ENCODE measurements at places on chromosomes 13 and 19.

GRCh38 chr19:10431254-10431942 lies 11.1 kb downstream of the PDE4A start:
- DNase-seq, result no peak

- no peak for DNase-seq
Observed at GRCh38 chr19:45280471-45280961, 29.4 kb downstream of the MARK4 start.

DNA sequence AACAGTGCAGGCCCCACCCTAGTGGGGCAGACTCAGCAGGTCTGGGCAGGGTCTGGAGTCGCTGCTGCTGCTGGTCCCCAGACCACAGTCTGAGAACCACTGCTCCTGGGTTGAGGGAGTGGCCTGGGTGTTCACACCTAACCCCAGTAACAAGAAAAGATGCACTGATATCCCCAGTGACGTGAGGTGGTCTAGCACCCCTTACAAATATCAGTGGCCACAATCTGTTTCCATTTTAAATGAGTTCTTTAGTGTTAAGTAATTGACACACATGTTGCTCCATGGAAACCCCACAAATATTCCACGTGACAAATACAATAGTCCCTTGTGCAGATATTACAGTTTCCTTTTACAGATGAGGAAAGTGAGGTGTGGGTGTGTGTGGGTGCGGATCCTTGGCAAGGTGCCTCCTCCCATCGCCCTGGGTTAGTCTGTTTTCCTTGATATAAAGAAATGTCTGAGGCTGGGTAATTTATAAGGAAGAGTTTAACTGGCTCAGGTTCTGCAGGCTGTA lies 96.3 kb upstream of the GPR183 start:
- no peak for DNase-seq

GRCh38 chr13:107681600-107681999 lies 533.7 kb downstream of the LIG4 start:
- DNase-seq, result no peak

- no peak for DNase-seq
Observed at GRCh38 chr19:6421075-6422014, 3.3 kb downstream of the KHSRP start.

- no peak for DNase-seq
Observed at GRCh38 chr13:46914341-46914740, 17.5 kb upstream of the HTR2A start.

- DNase-seq, result no peak
Observed at GRCh38 chr13:59012731-59013130, 1151.0 kb downstream of the DIAPH3 start.

DNA sequence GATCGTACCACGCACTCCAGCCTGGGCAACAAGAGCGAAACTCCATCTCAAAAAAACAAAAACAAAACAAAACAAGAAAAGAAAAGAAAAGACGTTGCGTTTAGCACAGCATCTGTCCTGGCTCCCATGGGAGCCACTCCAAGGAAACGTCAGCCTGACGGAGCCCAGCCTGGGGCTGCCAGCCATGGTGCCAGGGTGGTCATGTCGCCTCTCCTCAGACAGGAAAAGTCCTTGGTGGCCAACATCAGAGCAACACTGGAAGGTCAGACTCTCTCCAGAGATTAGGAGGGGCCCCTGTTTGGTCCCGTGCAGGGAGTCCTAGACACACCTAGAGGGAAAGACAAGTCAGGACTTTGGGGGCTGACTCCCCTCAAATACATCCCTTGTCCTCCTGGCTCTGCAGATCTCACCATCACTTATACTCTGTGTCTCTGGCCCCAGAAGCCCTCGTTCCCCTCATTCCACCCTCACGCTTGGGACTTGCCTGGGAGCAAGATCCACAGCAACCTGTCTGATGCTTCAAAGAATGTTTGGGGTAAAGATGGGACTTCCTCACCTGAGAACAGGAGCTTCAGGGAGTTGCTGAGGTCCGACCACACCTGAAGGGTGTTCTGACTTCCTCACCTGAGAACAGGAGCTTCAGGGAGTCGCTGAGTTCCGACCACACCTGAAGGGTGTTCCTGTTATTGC lies 9.3 kb downstream of the LILRA4 start:
- no peak for DNase-seq

DNA sequence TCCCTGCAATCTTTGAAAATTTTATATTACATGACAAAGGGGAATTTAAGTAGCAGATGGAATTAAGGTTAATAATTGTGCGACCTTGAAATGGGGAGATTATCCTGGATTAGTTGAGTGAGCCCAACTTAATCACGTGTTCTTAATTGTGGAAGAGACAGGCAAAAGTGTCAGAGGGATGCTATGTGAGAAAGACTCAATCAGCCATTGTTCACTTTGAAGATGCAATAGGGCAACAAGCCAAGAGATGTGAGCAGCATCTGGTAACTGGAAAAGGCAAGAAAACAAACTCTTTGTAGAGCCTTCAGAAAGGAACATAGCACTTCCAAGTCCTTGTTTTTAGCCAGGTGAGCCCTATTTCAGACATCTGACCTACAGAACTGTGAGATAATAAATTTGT lies 247.7 kb downstream of the SLITRK1 start:
- no peak for DNase-seq

DNA sequence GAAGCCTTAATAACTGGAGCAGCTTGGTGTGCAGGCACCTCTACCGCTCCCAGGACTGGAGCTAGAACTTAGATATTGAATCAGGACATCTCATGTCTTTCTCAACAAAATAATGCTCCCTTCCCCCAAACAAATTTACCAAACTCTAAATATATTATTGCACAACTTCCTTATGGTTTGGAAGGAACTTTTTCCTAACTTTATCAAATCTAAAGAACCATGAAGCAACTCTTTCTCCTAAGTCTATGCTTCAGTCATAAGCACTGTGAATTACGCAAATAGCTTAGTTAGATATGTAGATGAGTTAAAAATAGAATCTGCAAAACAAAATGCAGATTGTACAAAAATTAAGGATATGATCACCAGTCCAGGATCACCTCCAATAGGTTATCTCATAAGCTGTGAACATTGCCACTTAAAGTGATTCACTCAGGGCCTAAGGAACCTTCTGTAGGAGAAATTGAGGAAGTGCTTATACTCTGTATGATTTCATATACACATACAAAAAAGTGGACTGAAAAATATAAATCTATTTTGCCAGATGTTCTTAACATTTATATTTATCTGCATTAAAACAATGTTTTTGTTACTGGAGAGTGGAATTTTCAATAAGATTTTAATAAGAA lies 20.4 kb upstream of the MAB21L1 start:
- DNase-seq, result no peak

GRCh38 chr19:35041548-35042055 lies at the start of gene HPN:
Gene HPN (plus strand): TSS chr19:35041721. CDS start chr19:35042507, 786 bp downstream.
- no peak for DNase-seq

DNA sequence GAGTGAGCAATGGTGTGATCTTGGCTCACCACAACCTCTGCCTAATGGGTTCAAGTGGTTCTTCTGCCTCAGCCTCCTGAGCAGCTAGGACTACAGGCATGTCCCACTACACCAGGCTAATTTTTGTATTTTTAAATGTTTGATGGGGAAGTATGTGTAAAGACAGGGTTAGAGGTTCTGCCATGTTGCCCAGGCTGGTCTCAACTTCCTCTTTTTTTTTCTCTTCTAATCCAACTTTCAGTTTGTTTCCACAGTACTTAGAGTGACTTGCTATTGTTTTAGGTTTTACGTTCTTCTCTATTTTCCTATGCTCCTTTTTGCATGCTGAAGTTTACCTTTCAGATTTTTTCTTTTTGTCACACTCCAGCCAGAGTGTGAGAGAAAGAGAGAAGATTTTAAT lies 1433.0 kb downstream of the UQCRFS1 start:
- DNase-seq, result no peak

- peak; percentile 7 for DNase-seq
Observed at GRCh38 chr19:55319785-55320184, 5.4 kb downstream of the TMEM150B start.

GRCh38 chr19:29672933-29673336 lies 7.7 kb downstream of the PLEKHF1 start:
- DNase-seq, result no peak

DNA sequence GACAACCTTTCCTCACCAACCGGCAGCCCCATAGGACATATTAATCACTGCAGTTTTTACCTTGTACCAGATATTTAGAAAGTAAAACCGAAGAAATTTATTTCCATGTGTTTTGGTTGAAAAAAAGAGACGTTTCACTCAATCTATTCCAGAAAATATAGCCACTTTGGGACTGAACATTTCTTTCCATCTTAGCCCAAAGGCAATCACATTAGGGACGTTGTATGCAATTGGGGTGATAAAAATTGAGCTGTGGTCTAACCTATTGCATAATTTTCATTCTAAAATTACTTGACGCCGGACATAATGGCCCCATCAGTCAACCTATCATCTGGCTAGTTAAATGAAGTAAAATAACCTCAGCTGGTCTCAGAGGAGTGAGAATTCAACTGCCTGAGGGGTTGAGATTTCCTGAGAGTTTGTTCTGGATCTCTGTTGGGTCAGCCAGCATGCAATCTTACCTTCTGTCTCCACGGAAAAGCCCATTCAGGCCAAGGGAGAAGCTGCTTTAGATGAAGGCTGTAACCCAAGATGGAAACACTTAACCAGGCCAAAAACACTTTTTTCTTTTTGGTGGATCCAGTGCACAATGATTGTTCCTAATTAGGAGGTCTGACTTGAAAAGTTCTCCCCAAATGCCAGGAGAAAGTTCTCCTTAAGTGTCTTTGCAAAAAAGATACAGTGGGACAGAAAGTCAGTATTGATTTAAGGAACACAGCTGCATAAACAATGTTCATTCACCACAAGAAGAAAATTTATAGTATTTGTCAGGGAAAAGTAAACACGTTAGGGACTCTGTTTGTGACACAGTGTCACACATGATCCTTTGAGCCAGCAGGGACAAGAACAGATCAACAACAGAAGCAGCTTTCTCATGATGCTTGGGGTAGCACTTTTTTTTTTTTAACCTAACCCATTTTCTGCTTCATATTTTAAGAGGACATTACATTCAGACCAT lies 34.1 kb downstream of the DLEU7 start:
- DNase-seq, result peak; percentile 26

DNA sequence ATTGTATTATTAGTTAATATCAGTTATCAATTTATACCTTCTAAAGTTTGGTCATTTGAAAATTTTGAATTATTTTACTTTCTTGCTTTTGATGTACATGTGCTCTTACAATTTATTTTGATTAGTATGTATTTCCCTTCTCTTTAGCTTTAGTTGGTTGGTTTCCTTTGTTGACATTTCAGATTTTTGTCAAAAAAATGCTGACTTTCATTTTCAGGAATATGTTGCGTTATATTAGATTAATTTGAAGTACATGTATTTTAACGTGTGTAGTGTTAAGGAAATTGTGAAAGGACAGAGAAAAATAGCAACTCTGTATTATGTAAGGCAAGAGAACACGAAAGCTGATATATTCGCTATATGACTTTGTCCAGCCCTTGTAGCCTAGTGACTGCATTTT lies 342.9 kb upstream of the SLITRK6 start:
- DNase-seq, result no peak

DNA sequence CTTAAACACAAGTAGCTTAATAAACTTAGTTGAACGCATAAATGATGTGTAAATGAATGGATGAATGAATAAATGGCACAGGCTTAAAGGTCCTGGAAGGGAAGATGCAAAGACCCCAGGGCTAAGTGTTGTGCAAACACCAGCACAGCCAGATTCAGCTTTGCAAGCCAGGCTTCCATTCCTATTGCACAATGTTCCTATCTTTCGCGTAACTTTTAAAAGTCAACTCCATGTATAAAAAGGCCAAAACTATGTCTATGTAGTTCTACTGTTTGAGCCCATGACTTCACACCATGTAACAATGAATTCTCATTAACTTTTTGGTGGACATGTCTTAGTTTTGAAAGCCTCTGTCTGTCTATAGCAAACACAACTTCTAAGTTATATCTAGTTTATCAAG lies 226.0 kb downstream of the NALCN start:
- DNase-seq, result no peak

DNA sequence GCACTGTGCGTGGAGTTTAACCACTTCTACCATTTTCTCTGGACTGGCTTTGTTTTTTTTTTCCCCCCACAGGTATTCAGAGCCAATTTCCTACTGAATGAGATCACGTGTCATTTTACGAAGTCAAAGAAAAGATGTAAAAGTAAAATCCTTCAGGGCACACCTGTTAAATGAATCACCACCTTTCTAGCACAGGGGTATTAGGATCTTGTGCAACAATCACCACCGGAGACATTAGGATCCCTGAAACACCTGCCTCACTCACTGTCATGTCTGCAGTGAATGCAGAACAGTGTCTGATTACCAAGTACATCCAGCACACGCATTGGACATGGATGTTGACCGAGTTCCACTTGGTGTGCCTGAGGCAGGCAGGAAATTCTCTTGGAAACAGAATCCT lies 17.2 kb downstream of the BRD4 start:
- DNase-seq, result peak; percentile 48

GRCh38 chr13:32124743-32125142 lies 93.2 kb downstream of the FRY start:
- no peak for DNase-seq

DNA sequence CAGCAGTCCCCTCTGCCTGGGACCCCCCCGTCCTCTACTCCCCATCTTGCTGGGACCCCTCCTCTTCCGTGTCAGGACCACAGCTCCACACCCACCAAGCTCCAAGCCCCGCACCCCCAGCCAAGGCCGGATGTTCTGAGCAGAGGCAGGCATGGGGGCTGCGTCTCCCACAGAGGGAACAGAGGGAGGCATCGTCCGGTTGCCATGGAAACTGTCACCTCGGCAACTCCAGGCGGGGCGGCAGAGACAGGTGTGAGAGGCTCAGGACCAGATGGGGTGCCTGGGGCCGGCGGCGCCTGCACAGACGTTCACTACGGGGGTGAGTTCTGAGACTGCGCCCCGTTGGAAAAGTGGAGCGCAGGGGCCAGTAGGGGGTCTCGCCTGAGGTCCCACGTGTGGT lies 5.4 kb downstream of the RNU6-9 start:
- DNase-seq, result peak; percentile 6

DNA sequence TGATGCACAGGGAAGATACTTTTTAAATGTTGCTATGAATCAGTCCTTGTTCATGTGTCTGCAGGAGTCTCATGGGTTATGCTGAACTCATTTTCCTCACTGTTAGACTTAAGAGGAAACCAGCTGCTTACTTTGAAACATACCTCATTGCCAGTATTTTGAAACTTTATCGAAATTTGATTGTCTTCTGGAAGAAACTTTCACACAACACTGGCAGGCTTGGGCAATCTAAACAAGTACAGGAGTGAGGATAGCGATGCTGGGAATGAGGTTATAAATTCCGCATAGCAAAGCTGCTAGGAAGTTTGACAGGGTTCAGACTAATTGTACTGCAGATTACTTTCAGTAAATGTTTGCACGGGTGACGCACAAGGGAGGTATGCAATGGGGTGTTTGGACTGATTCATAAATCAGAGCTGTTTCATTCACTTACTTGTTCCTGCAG lies 245.7 kb downstream of the DNAJC15 start:
- no peak for DNase-seq

Measured in NCI-H345 (cell line).